Activated CD8-positive, alpha-beta memory T cell treated with anti-CD3 and anti-CD28 coated beads for 4 hours (primary cell): ENCODE measurements at places on chromosomes 16 and 17.

DNA sequence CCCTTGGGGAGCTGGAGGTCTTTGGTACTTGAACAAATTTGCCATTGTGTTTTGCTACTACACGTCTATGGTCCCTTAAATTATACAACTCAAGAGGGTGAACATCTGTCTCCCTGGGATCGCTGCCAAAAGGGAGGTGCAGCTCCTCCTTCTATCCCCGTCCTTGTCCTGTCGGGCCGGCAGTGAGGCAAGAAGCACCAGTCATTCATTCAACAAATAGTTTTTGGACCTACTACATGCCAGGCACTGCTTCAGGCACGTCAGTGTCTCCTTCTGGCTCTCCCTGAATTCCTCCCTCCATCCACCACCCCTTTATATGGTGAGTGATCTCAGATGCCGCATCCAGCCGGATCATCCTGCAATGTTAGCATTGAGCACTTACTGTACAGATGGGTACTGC lies 2.2 kb upstream of the RPL38 start:
- no peak for DNase-seq

DNA sequence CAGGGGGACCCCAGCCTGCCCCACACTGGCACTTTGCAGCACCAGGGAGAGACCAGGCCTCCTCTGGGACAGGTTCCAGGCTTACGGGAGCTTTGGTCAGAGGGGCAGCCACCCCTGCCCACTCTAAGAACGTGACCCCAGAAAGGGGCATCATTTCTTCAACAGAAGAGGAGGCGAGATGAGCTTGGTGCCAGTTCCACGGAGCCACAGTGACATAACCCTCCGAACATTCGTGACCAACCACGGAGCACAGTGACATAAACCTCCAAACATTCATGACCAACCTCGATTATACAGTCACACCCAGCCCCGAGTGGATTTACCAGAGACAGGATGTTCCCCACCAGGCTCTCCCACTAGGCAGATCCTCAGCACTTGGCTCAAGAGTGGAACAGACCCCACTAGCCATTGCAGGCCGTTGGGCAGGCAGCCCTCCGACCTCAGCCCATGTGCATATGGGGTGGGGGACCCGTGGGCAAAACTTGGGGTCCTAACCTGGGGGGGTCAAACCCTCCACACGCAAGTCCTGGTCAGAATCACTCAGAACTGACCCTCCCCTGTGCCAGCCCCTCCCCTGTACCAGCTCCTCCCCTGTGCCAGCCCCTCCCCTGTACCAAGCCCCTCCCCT lies 112.9 kb downstream of the METRNL start:
- DNase-seq = no peak

GRCh38 chr17:29169806-29170591 lies 10.2 kb downstream of the MYO18A start:
- DNase-seq = no peak

GRCh38 chr16:76007645-76008044 lies 269.6 kb upstream of the CNTNAP4 start:
- DNase-seq = no peak

DNA sequence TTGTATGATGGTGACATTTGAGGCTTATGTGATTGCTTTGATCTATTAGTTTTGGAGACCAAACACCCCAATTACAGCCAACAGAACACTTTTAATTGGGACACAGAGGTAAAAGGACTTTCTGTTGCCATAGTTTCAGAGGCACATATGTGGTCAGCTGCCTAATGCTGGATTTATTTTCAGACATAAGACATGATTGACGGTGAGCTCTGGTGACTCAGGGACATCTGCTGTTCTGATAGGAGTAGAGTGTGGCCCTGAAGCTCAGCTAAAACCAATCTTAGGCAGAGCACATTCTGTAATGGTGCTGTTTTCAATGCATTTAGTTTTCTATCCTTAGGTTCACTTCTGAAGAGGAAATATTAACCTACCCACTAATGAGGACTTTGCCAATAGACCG lies 247.1 kb downstream of the UTP18 start:
- no peak for DNase-seq

GRCh38 chr16:89089120-89089519 lies 4.5 kb upstream of the ACSF3 start:
- no peak for DNase-seq

GRCh38 chr16:30151091-30151490 lies 28.1 kb upstream of the MAPK3 start:
- no peak for DNase-seq

GRCh38 chr16:69424053-69424934 lies at the start of gene CYB5B:
CYB5B (plus strand) TSS chr16:69424619; CDS start chr16:69424684, 65 bp downstream.
- DNase-seq = peak; percentile 92
